ENCODE measurements at places on chromosomes 7 and 10.
A peak's percentile ranks its signal among the peaks of the same experiment; 100 is the strongest.

DNA sequence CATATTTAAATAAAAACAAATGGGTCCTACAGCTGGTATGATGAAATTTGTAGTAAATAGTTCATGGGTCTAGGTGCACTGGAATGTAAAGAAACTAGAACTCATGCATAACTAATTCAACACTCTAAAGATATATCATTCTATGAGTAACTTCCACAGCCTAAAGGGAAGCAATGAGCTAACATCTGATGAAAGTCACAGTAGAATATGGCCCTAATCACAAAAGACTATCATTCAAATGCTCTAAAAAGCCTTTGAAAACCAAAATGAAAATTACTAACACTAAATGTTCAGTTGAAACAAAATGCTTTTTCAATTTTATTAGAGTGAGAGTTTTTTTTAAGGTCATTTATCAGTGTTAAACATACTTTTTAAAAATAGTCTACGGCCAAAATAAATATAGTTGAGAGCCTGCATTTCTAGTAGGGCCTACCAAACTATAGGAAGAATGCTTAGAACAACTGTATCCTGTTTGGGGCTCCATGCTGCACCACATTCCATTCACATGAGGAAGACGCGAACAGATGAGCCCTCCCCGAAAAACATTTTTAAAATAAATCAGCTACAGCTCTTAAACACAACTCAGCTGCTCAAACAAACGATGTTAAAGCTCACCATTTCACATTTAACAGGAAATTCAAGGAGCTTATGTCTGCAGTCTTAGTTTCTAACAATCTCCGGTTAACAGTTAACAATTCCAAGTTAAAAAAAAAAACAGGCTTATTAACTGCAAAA, 134.5 kb downstream of the NRBF2 start:
- DNase-seq = peak; percentile 92

DNA sequence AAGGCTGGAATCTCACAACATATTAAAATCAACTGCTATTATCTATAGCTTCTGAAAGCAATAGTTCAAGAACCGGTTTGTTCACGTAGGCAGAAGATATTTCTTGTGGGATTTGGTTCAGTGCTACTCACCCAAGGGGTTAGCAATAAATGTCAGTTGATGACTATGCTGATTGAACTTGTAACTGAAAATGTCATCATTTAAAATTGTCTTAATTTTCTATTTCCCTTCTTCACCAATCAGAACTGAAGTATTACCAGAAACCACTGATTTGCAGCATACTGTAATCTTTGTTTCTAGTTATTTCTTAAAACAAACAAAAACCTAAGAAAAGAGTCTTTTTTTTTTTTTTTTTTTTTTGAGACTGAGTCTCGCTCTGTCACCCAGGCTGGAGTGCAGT, 46.1 kb downstream of the CPEB3 start:
- DNase-seq = no peak

GRCh38 chr7:158778471-158778870, 50.8 kb downstream of the ESYT2 start:
- DNase-seq = peak; percentile 57

- DNase-seq = peak; percentile 90
These were observed 302.7 kb downstream of the RPS24 start for GRCh38 chr10:78336402-78336791.

GRCh38 chr10:103350175-103350516, 794 bp downstream of the PCGF6 start:
- no peak for DNase-seq

DNA sequence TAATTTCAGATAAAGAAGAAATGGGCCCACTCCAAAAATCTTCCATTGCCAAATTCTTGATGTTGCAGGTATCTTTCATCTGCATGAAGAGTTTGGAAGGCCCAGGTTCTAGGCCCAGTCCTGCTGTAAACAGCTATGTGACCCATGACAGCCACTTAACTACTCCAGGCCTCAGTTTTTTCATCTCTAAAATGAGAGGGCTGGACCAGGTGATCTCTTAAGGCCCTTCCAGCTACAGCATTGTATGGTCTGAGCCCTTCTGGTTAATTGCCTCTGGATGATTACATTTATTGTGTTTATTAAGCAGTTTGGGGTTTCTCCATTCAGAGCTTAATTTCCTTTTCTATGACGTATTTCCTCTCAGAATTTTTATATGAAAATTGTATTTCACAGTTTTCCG, 190.8 kb upstream of the KMT2E start:
- no peak for DNase-seq

DNA sequence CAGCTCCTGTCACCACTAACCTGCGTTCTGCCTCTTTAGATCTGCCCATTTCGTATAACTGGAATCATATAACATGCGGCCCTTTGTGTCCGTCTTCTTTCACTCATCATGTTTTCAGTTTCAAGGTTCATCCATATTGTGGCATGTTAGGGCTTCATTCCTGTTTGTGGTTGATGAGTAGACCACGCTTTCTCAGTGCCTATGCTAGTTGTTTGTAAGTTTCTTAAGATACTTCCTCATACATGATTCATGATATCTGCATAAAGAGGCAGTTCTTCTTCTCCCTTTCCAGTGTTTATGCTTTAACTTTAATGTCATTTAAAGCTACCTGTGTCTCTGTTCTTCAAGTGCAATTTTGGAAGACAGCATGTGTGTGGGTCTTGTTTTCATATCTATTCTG, 79.5 kb upstream of the FAM20C start:
- DNase-seq = no peak

GRCh38 chr10:71989661-71990454, 25.7 kb downstream of the CHST3 start:
- DNase-seq = no peak

DNA sequence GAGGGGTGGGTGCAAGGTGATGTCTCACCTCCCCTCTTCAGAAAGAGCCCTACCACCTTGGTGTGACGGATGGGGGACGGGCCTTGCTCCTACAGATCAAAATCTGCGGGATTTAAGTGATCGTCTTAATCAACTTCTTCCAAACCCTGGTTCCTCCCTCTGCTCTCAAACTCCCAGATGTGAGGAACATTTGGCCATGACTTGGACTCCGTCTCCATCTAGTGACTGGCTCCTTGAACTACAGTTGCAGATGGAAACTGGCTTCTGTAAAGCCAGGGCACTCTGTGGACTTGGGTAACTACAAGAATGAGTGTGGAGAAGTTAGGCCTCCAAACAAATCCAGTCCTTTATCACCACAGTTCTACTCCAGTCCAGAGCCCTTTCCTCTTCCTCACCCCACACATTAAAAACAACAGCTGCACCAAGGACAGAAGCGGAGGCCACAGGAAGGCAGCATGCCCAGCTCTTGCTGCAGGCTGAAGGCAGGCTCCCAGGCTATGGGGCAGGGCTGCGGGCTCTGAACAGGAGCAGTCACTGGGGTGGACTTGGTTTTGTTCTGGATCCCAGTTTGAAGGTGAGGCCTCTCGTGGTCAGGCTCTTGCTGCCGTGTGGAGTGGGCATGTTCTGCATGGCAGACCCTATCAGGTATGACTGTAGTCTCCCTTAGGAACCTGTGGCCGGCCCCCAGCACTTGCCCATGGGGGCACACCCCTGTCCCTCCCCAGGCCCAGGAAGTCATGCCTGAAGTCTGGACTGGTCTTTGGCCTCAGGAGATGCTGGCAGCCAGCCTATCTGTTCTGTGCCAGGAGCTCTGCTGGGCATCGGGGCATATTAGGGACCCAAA, 79.4 kb downstream of the VWC2 start:
- peak; percentile 30 for DNase-seq

DNA sequence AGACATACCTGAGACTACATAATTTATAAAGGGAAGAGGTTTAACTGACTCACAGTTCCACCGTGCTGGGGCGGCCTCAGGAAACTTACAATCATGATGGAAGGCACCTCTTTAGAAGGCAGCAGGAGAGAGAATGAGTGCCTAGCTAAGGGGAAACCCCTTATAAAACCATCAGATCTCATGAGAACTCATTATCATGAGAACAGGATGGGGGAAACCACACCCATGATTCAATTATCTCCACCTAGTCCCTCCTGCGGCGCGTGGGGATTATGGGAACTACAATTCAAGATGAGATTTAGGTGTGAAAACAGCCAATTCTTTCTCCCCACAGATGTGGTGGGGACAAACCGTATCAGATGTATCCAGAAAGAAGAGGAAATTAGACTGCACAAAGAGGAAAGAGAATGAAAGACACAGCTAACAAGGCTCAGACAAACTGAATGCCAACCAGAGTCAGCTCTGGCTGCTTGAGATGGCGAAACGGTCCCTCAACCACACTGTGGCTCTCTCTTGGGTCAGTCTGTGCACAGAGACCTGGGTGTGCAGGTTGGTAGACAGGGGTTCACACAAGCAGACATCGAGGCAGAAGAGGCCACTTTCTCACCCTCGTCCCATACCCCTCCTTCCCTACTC, 375.6 kb downstream of the SFMBT2 start:
- DNase-seq = no peak

DNA sequence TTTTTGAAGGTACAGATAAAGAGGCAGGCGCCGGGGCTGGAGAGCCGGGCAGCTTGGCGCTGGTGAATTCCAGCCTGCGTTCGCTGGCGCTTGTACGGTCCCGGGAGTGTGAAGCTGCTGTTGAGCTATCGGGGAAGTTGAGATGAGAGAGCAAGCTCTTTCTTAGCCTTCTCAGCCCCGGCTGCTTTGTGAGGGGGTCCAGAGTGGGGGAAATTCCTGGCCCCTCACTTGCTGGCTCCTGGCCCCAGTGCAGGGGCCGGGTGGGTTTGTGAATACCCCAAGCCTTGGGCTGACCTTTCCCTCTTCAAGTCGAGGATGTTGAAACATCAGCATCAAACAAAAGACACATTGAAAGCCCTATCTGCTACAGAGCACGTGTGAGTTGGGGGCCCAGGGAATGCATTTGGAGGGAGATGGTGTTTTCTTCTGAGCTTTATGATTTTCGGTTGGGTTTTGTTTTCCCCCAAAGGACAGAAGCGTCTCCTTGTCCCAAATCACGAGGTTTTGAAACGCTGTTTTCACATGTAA, 2.7 kb downstream of the ZMIZ1 start:
- DNase-seq = no peak

DNA sequence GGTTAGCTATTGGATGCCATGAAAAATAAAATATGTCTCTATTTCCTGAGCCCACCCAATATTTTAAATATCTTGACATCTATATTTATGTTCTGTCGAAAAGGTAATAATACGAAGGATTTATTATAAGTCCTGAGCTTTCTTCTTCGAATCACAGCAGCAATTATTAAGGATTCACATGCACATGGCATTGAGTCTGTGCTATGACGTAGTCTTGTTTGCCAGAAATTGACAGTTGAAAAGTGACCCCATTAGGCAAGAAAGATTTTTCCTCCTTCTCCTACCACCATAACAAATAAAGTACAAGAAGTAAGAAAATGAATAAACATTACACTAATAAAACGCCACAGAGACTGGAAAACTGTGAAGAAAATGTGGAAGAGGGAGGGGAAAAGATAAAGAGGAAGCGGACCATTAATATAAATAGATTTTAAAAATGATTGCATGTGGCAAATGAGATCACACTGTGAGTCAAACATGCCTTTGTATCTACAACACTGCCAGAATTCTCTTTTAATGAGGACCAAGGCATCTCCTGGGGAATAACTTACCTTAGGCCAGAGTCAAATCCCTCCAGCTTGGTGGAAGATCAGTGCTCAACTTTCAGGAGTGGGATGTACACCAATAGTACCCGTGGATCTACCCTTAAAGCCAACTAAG, 21.6 kb downstream of the FZD1 start:
- peak; percentile 70 for DNase-seq

DNA sequence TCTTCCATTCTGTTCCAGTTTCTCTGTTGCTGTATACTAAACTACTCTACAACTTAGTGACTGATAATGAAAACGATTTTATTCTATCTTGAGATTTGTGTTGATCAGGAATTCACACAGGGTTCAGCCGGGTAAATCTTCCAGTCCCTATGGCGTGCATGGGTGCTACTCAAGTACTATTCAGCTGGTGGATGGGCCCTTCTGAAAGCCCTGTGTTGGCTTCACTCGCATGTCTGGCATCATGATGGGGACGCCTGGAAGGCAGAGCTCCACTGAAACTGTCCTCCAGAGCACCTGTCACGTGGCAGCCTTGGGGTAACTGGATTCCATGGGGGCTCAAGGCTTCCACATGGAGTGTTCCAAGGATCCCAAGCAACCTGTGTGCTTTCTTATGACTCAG, 86.0 kb upstream of the ZMIZ1 start:
- DNase-seq = no peak

GRCh38 chr7:81484261-81484660, 285.6 kb downstream of the HGF start:
- peak; percentile 93 for DNase-seq

DNA sequence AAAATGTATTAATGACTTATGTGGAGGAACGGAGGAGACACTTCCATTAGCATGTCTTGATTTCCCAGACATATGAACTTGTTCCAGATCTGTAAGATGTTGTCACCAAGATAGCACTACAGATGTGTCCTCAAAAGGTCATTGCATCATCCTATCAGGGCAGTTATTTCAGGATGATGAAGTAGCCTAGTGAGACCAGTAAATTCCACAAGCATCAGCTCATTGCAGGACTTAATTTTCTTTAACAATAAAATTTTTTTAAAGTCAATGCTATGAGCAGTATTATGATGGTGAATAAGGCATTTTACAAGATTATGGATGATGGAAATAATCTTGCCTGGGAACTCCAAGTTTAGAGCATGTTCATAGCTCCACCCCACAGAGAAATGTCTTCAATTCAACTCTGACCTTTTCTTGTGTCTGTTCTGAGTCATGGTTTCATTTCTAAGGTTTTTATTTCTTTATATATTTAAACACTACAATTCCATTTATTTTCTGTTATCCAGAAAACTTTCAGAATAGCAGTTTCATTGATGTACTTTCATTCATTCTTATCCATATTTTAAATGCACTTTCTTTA, 1203.3 kb upstream of the CELF2 start:
- peak; percentile 74 for DNase-seq

GRCh38 chr10:58731276-58731675, 218.6 kb downstream of the BICC1 start:
- DNase-seq = no peak

DNA sequence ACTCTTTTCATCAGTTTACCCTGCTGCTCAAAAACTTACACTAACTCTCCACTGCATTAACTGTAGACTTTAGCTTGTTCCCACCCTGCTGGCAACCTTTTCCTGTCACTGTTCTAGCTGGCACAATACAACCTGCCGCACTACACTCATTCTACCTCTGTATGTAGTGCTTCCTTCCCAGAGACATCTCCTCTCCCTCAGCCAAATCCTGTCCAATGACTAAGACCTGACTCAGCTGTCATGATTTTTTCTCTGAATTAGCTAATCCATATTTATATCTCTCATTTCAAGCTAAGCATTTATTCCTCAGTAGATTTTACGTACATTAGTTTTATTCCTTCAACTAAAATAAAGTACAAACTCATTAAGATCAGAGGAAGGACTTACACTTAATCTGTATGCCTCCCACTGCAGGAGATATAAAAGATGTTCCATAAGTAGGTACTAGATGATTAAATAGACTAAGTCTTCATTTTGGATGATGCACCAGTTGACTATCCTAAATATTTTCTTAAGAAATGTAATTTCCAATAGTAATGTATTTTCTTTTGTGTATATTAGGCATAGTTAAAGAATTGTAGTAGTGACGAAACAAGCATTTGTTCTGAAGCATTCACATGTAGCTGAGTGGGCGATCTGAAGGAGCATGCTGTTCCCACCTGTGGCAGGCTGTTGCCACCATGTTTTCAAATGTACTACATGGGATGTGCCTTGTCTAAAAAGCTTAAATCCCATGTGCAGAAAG, 189.1 kb downstream of the SKAP2 start:
- DNase-seq = peak; percentile 48

GRCh38 chr10:61987951-61988379, 86.5 kb downstream of the ARID5B start:
- DNase-seq = no peak

GRCh38 chr10:122861711-122862161, 16.1 kb upstream of the CUZD1 start:
- peak; percentile 69 for DNase-seq
